ENCODE measurements at places on chromosomes 6 and 20.

DNA sequence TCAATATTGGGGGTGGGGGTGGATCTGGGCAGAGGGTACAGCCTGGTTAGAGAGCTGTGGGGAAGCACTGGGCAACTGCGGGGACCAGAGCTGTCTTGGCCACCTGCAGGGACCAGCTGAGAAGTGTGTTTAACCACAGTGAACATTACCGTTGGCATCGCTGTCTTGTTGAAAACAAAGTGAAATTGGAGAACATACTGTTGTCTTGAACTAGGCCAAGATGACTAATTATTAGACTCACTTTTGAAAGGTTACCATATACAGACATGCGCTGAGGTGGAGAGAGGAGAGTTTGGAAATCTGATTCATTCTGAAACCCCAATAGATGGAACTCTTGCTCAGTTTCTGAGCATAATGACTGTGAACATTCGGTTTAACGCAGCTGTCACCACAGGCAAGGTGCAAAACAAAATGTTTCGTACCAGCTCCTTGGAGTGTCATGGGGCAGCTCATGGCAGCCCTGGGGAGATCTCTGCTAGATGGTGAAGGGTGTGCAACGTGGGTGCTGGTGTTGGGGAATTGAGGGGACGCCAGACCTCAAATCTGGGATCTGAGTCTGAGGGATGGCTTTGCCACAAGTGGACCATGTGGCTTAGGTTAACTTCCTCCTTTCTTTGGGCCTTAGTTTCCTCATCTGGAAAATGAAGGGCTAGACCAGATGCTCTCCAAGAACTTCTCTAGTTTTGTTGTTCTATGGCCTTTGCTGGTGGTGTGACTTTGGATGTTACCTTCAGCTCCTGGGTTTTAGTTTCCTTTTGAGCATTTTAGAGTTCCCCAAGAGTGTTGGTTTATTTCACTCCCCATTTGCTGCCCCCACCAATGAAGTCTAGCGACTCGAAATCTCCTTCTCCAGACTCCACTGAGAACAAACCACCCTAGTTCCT lies 24.6 kb upstream of the GTSF1L start:
- DNase-seq = no peak

- no peak for DNase-seq
Measured at GRCh38 chr6:37202788-37203491, 33.0 kb downstream of the PIM1 start.

DNA sequence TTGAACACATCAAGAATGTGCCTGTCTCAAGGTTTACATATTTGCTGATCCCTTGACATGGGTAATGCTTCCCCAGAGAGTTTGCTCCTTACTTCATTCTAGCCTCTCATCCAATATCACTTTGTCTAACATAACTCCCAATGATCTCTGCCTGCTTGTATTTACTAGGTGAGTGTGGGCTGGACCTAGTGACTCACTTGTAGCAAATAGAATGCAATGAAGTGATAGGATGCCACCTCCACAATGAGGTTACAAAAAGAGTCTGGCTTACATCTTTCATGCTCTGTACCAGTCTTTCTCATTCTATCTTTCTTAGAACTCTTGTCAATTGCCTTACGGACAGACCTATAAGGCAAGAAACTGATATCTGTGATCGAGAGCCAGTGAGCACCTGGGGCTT lies 44.9 kb upstream of the TMEM200A start:
- no peak for DNase-seq

DNA sequence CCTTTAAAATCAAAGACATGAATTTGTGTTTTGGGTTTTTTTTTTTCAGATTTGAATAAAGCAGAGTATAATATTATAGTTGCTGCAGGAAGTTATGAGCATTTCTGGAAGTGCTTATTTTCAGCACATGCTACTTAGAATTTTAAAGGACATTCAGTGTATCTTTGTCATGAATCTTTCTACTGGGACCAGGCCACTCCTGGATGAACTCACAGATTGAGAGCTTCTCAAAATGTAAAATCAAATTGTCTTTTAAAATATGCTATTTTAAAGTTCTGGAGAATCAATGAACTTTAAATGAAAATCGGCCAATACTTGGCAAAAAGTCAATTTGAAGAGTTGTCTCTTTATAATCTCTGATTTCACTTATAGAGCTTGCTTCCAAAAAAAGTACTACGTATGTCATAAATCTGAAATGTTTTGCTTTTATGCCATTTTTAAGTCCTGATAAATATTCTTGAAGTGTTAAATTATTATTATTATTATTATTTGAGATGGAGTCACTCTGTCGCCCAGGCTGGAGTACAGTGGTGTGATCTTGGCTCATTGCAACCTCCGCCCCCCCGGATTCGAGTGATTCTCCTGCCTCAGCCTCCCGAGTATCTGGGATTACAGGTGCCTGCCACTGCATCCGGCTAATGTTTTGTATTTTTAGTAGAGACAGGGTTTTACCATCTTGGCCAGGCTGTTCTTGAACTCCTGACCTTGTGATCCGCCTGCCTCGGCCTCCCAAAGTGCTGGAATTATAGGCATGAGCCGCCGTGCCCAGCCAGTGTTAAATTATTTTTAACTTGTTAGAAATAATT lies 175.7 kb upstream of the AKAP12 start:
- no peak for DNase-seq

DNA sequence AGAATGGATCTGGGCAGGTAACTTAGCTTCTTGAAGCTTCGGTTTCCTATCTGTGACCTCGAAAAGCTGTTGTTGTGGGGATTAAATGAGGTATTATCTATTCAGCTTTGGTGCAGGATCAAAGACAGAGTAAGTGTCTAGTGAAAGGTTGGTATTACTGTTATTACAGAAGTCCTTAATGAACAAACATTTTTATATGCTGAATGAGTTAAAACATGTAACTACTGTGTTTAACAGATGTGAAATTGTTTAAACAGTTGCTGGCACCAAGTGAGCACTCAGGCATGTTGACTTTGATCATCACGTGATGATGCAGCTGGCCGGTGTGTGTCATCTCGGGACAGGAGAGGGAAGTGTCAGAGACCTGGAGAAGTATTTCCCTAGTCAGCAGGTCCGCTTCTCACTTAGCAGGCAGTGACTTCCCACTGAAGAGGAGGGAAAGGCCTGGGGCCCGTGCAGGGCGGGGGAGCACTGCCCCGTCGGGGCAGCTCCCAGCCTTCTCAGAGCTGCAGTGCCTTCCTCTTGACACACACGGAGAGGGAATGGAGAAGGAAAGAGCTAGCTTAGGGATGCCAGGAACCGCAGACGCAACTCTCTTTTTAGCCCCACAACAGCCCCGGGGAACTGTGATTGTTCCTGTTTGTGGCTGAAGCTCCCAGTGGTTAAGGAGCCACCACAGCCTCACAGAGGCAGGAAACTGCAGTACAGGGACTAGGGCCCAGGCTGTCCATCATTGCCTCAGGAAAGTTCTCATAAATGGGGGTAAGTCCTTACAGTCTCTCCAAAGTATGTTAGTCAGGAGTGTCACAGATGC lies 18.0 kb downstream of the TUBB2A start:
- DNase-seq = peak; percentile 64
